Epithelial cell of umbilical artery (primary cell): ENCODE measurements at places on chromosomes 7 and 10. TPM values are rescaled to one million over a fixed set of nuclear protein-coding genes. Genes with fewer than 3 reads are reported as not detected.

Gene DNAJC1
- 28.3 and 35.1 TPM in 2 replicates for total RNA-seq

Gene PAPOLB
- under 0.01 and 0.15 TPM in 2 replicates for total RNA-seq

Gene PDGFA
- total RNA-seq: 76.7 and 91.9 TPM in 2 replicates

Gene CPA2
- not detected in 2 replicates for total RNA-seq

Gene ELMO1
- total RNA-seq: 28.3 and 40.7 TPM in 2 replicates

Gene CHST3
- total RNA-seq: 8.4 and 11.9 TPM in 2 replicates

Gene GRM8
- total RNA-seq: 0.15 TPM in 1 of 2 replicates, not detected in the other

Gene CFAP46
- total RNA-seq: 1.3 and 1.5 TPM in 2 replicates

Gene CDNF
- total RNA-seq: 0.32 and 0.61 TPM in 2 replicates

Gene SPDYE1
- total RNA-seq: not detected in 2 replicates
